ENCODE measurements at places on chromosomes 3 and 15.

DNA sequence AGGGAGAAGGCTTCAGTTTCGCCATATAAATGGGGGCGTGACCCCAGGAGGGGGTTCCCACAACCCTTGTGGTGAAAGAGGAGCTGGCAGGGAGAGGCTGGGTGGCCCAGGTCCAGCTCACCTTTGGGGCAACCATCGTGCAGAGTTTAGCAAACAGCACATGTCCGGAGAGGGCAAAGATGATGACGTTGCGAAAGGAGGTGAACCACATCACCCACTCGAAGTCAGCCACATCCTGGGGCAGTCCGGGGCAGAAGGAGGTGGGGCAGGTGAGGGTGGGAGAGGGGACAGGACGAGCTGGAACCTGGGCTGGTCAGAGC, 3.7 kb downstream of the HHATL start:
- DNase-seq, result no peak

DNA sequence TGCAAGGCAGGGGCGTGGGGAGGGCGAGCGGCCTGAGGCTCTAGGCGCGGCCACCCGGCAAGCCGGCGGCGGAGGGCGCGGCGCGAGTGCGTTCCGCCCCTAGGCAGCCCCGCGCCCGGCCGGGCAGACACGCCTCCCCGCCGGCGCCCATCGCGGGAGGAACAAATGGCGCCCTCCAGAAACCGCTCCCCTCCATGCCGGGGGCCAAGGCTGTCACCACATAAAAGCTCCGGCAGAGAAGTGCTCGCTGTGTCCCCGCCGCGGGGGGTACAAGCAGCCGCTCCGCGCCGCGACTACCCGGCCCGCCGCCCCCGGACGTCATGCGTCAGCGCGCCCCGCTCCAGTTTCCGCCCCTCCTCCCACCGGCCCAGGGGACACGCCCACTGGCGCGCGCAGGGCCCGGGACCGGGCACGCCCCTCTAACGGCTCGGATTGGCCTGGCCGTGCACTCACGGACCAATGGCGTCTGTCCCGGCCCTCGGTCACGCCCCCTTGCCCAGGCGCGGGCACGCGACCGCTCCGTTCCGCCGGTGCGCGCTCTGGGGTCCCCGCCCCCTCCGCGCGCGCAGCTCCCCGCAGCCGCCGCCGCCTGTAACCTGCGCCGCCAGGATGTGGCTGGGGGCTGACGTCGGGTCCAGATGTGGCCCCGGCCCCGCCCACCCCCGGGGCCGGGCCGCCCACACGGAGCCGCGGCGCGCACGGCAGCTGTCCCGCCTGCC, at the start of gene KLF13:
Gene KLF13, plus strand, starts transcription at position 680 of the 719 bp plus-strand sequence. CDS start 378 bp downstream, outside the sequence.
- peak; percentile 95 for DNase-seq

GRCh38 chr15:63843901-63844317, 10.2 kb upstream of the HERC1 start:
- DNase-seq, result no peak

GRCh38 chr3:51908026-51908425, 4.9 kb upstream of the IQCF1 start:
- DNase-seq, result no peak

DNA sequence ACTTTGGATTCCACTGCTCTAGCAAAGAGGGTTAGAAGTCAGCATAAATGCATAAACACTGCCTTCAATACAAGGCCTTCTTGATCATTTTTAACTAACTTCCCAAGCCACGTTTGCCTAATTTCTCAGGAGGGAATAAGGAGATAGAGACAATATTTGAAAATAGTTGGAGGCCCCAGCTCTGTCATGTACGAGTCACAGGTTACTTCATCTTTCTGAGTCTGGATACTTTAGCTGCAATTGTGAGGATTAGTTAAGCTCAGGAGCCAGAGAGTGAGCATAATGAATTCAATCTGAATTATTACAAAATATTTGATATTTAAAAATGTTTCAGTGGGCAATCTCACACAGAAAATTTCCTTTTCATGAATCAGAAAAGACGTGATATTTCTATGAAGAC, 298.9 kb downstream of the SHOX2 start:
- no peak for DNase-seq

GRCh38 chr3:16407366-16407765, 106.1 kb downstream of the RFTN1 start:
- DNase-seq, result no peak

GRCh38 chr15:90557186-90558084, 27.7 kb downstream of the CRTC3 start:
- no peak for DNase-seq

- DNase-seq, result no peak
Observed at GRCh38 chr3:145272684-145273083, 888.3 kb downstream of the PLOD2 start.

GRCh38 chr3:53311882-53312281, 35.5 kb downstream of the DCP1A start:
- DNase-seq, result no peak

All from NCI-H1048 (cell line).